Hematopoietic multipotent progenitor cell treated with erythropoietin and hydrocortisone succinate and interleukin-3 and kit ligand, for 6 days (in vitro differentiated cells): ENCODE measurements at places on chromosomes 5 and 9.

GRCh38 chr5:103915081-103915480, 352.5 kb upstream of the NUDT12 start:
- no peak for DNase-seq

DNA sequence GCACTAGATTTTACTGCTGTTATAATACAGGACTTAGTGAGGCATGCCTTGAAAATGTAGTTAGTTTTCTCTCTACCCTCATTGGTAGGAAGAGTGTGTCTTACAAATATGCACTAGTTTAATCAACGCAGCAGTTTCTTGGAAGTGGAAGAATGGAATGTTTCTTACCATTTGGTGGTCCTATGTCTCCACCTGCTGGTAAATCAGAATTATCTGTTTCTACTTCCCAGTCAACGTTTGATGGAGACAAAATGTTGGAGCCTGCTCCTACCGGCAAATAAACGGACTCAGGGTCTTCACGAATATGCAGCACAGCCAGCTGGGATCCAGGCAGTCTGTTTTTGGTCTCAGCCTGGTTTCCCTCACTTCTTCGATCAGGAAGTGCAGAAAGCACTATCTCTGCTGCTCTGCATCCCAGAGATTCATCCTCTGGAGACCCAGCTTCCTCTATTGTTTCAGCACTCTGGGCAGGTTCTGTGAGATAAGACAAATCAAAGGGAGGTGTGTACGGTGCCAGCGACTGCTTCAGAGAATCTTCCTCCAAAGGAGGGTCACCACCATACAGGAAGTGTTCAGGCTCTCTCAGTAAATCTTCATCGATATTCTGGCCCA, 59.5 kb upstream of the PCA3 start:
- peak; percentile 92 for DNase-seq

DNA sequence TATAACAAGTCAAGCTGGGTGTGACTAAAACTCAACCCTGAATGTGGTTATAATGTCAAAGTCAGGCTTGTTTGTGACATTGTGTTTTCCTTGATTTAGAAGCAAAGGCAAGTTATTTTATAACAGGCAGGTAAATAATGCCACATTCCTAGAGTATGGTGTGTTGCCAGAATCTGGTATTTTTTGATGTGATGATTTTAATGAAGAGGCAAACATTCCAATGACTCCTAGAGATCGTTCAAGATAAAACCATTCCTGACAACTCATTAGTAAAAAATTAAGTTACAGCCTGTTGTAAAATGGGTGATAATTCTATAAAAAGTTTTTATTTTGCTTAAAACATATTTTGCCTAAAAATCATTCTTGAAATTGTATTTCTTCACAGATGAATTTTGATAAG, 60.0 kb downstream of the RAB14 start:
- DNase-seq, result no peak

DNA sequence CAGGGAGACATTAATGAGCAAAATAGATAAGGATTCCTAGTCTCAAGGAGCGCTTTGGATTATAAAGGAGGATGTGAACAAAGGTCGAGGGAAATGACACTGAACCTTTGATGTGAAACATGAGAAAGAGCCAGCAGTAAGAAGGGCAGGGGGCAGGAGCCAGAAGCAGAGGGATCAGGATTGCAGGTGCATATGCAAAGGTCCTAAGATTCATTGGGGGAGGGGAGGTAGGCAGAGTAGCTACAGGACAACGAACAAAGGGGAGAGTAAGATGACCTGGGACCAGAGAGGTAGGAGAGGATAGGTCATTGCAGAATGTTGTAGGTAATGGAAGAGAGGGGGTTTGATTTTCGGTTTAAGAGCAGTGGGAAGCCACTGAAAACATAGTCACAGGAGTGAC, 129.2 kb upstream of the TRPM3 start:
- DNase-seq, result no peak

DNA sequence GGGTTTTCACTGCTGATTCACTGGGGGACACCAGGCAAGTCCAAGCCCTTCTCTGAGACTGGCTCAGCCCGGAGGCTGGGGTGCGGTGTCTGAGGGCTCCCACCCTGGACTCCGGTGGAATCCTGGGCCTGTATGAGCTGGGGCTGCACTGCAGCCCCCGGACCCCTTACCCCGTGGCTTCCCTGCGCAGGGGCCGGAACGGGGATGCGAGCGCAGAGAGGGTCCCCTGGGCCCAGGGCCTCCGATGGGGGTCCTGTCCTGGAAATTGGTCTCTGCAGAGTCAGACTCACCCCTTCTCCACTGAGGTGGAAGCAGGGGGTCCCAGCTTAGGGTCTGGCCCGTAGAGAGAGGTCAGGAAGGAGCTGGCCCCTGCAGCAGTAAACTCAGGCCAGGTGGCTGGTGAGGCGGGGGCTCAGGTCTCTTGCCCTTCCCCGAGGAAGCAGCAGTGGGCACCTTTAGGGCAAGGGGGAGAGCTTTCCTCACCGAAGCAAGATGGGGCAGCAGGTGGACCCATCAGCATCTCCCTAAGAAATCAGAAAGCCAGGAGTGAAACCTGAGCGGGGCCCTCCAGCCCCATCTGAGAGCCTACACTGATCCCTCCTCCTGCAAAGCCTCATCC, 1.6 kb upstream of the VAV2 start:
- no peak for DNase-seq

- DNase-seq, result peak; percentile 96
These were observed 50.2 kb downstream of the FAM114A2 start for GRCh38 chr5:153988510-153988909.

- DNase-seq, result peak; percentile 98
These were observed 196.8 kb downstream of the AUH start for GRCh38 chr9:91164724-91165520.

GRCh38 chr5:124502551-124502950, 243.9 kb downstream of the ZNF608 start:
- no peak for DNase-seq

GRCh38 chr5:150618588-150619281, 21.7 kb upstream of the SYNPO start:
- DNase-seq, result no peak

- DNase-seq, result no peak
These were observed 122.4 kb downstream of the SNCAIP start for GRCh38 chr5:122434205-122434970.

- no peak for DNase-seq
These were observed 313.9 kb upstream of the TLE4 start for GRCh38 chr9:79257790-79258351.

GRCh38 chr5:36692791-36693763, 86.7 kb downstream of the SLC1A3 start:
- DNase-seq, result peak; percentile 90

GRCh38 chr5:429453-430188, 13.4 kb upstream of the EXOC3 start:
- no peak for DNase-seq

DNA sequence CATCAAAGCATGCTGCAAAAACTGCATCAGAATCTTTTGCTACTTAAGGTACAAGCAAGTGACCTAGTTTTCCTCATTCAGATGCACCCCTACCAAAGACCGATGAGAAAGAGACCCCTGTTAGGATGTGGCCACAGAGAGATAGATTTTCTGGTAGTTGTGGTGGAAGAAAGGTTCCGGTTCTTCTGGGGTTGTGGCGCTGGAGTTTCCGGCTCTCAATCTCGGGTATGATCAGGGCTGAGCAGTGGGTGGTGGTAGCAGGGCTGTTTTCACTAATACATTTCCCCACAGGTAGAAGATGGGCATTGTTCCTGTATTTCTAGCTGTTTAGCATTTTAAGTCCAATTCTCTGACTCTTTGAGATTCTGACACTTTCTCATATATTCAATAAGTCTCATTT, 58.4 kb downstream of the PCSK1 start:
- no peak for DNase-seq

- DNase-seq, result no peak
These were observed 556.7 kb upstream of the TLE4 start for GRCh38 chr9:79014929-79015699.

- peak; percentile 91 for DNase-seq
These were observed 19.2 kb upstream of the TOR1B start for GRCh38 chr9:129783516-129784361.
